ENCODE measurements at places on chromosomes 7 and 10.

DNA sequence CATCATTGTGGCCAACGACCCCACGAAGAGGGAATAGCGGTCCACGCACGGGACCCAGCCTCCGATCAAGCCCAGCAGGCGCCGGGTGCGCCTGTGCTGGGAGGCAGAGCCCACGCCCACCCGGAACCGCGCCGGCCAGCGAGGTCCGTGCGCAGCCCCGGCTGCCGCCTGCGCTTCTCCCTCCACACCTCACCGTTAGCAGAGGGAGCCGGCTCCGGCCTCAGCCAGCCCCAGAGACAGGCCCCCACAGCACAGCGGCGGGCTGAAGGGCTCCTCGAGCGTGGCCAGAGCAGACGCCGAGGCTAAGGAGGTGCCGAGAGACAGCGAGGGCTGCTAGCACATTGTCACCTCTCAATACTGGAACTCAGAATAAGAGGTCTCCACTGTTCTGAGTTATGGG is 3.6 kb downstream of the ITPRID1 start:
- no peak for DNase-seq

DNA sequence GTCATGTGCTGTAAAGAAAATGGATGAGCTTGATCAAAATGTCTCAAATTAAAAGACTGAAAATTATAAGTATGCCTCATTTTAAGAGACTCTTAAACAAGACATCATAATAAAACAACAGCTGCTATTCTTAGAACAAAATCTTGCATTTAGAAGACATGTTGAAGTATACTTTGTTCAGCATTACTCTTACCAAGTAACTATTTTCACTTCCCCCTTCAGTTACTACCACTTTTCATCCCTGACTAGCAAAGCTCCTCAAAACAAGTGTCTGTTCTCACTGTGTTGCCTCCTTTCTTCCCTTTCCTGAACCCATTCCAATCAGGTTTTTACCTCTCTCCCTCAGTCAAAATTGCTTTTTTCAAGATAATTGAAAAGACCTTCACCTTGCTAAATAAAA is 31.6 kb downstream of the ELAPOR2 start:
- no peak for DNase-seq

- no peak for DNase-seq
These were observed 152.6 kb downstream of the ZMYND11 start for GRCh38 chr10:287814-288213.

GRCh38 chr10:70874061-70874460 is 14.3 kb downstream of the PCBD1 start:
- no peak for DNase-seq

GRCh38 chr10:73989594-73990150 is 8.2 kb upstream of the VCL start:
- DNase-seq = no peak

Data from NCI-H2171 (cell line).